ENCODE measurements at places on chromosomes 5 and 9.

DNA sequence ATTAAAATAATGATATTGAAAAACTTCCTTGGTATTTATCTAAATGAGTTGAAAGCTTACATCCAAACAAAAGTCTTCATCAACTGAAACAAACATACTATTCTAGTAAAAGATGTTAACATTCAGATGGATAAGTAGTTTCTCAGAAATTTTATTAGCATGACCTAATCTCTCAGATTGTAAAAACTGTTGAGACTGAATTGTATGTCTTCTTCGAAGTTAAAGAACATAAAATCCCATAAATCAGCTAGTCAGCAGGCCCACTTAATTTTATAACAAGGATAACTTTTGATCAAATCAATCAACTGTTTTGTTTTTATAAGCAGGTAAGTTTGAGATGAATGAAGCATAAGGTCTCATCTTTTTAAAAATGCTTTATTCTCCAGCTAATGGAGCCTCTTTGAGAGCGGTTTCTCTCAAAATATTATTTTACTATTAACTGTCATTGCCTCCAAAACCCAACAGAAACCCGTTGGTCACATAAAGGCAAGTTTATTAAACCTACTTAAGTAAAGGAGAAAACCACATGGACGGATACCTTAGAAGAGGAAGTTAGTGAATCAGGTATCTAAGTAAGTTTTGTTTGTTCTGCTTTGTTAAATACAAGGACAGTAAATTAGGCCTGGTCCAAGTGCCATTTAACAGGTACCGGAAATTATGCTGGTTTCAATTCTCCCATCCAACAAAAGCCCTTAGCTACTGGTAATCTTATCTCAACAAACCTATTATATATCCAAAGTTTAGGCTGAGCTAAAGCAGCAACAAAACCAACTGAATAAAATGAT, 457.0 kb downstream of the PDE4D start:
- no peak for DNase-seq

- DNase-seq, result no peak
Observed at GRCh38 chr5:112025757-112026156, 268.8 kb upstream of the NREP start.

GRCh38 chr5:127723571-127723970, 20.4 kb downstream of the CCDC192 start:
- DNase-seq, result no peak

DNA sequence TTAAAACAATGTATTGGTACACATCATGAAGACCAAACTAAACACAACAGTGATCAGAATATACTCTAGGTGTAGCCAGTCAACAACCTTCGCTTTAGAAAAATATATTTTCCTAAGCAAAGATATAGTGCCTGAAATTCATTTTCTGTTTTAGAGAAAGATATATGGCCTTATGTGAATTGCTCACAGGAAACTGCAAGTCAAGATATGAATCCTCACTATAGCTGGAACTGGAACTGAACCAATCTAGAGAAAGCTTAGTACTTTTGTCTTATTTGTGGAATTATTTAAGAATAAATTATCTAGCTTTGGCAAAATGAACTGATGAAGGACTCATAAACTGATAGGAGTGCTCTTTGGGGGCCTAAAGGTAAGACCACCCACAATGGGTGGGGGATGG, 27.3 kb downstream of the GZMK start:
- DNase-seq, result no peak

DNA sequence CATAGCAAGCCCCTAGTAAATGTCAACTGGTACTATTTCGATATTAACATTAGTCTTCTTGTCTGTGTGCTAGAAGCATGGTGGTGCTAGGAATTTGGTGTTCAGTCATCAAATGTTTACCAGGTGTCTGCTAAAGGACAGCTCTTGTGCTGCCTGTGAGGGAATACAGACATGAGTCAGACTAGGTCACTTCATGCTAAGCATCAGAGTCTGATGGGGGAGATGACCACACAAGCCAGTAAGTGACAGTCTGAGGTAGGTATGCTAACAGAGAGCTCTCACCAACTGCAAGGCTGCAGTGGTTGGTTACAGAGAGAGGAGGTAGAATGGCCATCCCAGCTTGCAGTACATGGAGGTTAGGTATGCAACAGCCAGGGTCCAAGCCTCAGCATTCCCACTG, 320.9 kb downstream of the CDK5RAP2 start:
- no peak for DNase-seq

DNA sequence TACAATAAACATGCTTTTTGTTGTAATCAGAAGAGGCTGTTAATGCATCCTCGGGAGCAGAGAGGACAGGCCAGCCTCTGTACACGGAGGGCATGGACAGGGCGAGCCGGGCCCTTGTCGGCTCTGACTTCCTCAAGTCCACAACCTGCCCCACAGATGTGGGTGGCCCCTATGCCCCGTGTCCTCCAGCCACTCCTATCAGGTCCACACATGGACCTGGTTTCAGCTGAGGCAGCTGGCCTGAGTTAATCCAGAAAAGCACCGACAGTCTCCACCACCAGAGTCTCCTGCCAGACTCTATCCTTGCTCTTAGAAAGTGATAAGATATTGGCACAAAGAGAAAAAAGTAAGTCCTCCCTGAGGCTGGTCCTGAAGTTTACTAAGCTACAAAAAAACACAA, 52.4 kb upstream of the PHYKPL start:
- DNase-seq, result no peak

GRCh38 chr5:172453206-172453985, 929 bp downstream of the SH3PXD2B start:
- DNase-seq, result no peak

DNA sequence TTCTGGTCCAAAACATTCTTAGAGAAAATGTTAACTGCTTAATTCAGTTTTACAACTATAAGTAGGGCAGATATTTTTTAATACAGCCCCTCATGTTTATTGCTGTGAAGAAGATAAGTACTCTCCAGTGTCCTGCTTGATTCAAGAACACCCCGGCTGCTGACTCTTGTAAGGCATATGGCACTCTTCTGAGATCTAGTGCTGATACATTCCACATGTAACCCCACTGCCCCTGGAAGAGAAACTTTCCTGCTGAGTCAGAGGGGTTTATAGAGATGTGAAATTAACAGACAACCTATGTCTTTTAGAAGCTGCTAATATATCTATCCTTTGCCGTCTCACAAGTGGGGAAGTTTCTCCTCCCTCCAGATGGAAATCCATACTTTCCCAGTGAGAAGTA, 1.0 kb upstream of the MINAR2 start:
- DNase-seq, result no peak

- DNase-seq, result peak; percentile 26
Observed at GRCh38 chr9:101578378-101578777, 16.4 kb downstream of the PPP3R2 start.

DNA sequence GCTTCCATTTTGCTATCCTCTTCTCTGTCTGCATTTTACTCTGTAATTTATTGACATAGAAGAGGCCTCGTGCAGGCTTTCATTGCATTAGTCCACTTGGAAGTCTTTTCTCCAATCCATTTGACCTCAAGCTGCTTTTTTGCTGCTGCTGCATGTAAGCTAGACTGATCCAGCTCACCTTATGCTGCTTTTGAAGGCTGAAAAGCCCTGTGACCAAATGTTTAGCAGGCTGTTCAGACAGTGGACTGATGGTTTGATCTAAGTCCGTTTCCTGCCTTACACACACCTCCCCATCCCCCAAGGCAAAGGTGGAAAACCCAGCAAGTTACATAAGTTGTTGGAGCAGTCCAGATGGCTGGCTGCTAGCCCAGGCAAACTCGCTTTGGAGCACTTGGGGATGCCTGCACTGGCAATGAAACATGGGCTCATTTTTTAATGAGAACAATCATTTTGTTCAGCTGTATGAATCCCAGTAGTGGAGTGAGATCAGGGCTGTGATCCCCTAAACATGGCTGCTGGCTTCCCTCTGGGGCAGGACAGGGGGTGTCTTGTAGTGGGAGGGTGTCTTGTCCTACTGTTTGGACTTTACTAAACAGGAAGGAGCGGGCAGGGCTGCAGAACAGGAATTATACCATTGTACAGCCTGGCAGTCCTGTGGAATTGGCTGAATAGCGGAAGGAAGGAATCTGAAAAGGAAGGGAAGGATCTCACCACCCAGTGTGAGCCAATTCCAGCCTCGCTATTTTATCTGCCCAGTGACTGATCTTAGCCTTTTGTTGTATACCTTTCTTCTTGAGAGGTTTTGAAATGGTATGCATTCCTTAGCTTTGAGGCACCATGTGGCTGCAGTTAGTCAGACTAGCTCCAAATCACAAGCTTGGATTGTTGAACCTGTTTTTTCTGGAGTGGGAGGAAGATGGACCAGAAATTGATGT, 212.0 kb downstream of the ARHGAP26 start:
- DNase-seq, result no peak

DNA sequence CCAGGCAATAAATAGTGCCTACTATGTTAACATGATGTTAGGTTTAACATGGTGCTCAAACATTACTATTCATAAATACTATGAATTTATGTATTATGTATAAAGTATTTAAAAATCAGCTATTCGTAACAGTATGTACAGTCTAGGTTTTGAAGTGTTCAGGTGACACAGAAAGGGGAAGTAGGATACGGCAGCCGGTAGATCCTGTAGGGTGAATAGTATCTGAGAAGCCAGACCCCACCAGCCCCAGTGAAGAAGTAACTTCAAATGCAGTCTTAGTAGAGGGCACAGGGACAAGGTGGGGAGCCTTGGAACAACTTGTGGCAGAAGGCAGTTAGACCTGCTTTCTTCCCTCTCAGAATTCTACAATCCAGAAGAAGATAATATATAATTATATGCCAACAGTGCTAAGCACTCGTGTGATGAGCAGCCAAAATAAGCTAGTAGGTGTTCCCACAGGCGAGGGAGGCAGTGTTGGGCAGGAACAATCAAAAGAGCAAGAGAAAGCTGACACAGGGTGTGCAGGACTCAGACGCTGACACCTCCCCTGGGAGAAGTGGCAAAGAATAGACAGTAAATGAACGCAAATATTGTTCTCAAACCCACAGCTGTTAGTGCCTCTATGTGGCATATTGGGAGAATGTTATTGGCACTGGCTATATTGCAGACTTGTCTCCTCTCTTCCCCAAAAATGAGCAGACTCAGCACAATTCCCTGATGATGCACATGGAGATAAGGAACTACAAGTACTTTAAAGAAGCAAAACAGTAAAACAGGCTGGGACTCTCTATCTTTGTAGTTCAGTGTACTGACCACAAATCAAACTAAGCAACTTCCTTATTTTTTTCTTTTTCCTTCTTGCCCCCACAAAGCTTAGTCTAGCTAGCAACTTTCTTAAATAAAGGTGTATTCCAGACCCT, 4.6 kb downstream of the ZNF367 start:
- DNase-seq, result no peak

DNA sequence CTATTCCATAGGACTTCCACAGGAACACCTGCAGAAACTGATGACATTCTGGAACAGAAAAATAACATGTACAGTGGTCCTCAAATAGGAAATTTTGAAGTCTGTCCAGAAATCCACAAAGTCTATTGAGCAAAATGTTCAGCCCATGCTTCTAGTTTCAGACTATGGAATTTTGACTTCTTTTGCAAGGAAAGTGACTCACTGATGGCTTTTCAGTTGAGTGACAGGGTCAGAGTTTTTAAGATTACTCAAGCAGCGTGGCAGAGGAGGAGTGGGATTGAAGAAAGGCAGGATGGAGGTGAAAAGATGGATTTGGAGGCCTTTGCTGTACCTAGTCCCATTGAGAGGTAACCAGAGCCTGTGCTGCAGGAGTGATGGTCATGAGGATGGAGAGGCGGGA, 151.5 kb downstream of the GOLPH3 start:
- no peak for DNase-seq

DNA sequence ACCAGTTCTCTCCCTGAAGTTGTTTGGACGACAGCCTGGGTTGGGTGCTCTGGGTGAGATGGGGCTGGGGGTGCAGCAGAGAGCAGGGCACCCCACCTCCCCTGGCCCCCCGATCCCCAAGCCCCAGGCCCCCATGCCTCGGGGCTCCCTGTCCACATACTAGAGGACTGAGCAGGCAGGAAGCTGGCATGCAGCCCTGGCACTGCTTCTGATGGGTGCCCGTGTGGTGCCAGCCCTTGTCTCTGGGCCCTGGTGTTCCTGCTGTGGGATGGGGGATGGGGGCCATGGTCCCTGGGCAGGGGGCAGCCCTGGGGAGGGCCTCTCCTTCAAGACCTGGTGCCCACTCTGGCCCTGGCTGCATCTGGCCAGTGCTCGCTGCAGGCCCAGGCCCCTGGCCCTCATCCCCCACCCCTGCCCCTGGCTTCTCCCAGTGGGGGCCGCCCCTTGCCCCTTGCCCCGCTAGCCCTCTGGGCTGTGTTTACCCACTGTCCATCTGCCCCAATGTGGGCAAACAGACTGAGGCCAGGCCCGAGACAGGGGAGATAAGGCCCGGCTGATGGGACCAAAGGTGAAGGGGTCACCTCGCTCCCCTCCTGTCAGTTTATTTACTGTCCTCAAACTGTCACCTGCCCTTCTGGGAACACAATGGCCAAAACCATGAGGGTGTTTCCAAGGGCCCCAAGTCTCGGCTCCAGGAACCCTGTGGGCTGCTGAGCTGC, 67.3 kb upstream of the RXRA start:
- no peak for DNase-seq

DNA sequence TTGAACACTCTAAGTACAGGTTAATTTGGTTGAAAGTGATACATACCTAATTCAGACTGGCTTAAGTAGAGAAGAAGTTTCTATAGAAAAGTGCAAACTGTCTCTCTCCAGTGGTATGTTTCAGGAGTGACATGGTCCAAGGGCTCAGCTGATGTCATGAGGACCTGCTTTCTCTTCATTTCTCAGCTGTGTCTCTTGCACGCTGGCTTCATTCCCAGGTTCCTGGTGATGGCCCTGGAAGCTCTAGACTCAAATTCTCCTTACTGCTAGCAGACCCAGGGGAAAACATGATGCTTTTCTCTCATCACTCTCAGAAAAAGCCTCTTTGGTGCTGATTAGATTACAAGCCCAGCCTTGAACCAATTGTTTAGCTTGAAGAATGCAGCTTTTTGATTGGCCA, 211.9 kb upstream of the CLINT1 start:
- DNase-seq, result no peak

GRCh38 chr5:144583541-144584449, 413.1 kb downstream of the KCTD16 start:
- DNase-seq, result no peak

- no peak for DNase-seq
Observed at GRCh38 chr5:151632524-151632923, 41.4 kb upstream of the FAT2 start.

- DNase-seq, result no peak
Observed at GRCh38 chr9:109289186-109289585, 31.7 kb downstream of the EPB41L4B start.

DNA sequence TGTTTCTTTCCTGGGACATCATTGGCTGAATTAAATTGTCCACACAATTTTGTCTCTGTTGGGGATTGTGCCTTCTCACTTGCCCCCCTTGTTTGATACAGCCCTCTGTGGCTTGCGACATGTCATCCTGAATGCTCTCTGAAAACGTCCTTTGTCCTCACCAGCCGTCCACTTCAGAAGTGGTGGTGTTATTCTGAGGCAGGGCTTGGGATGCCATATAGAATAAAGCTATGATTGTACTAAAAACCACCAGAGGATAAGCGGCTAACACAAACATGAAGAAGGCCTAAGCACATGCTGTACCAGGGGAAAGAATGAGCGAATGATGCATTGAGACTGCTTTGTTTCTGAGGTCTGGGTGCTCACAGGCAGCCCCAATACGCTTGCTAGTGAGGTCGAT, 3.5 kb upstream of the SNX30 start:
- no peak for DNase-seq

- DNase-seq, result no peak
Observed at GRCh38 chr9:32413424-32413823, 29.0 kb downstream of the ACO1 start.
